Pulmonary artery endothelial cell (primary cell): ENCODE measurements at places on chromosomes 11 and 22. TPM values are rescaled to one million over a fixed set of nuclear protein-coding genes. Genes with fewer than 3 reads are reported as not detected.

FAM180B gene
- total RNA-seq, result 0.07 TPM in 1 of 2 replicates, not detected in the other

ZNF214 gene
- total RNA-seq, result 2.0 and 4.1 TPM in 2 replicates

SPI1 gene
- total RNA-seq, result not detected in 2 replicates

TRIM44 gene
- total RNA-seq, result 21.5 and 30.2 TPM in 2 replicates

KCTD14 gene
- total RNA-seq, result 0.20 and 2.0 TPM in 2 replicates

BLID gene
- 2.6 and 3.2 TPM in 2 replicates for total RNA-seq

CD44 gene
- total RNA-seq, result 22.8 and 67.5 TPM in 2 replicates

CADM1 gene
- 2.8 and 5.4 TPM in 2 replicates for total RNA-seq

MMP12 gene
- not detected in 2 replicates for total RNA-seq

LRRN4CL gene
- total RNA-seq, result under 0.01 and 0.04 TPM in 2 replicates

P4HA3 gene
- 32.4 and 40.7 TPM in 2 replicates for total RNA-seq

PRG3 gene
- total RNA-seq, result not detected in 2 replicates
